Germinal center (tissue), 1 donor: ENCODE measurements at places on chromosomes 1 and 21.
A peak's percentile ranks its signal among the peaks of the same experiment; 100 is the strongest.

GRCh38 chr21:45596704-45597318, 46.7 kb upstream of the PCBP3 start:
- DNase-seq, result peak; percentile 78

DNA sequence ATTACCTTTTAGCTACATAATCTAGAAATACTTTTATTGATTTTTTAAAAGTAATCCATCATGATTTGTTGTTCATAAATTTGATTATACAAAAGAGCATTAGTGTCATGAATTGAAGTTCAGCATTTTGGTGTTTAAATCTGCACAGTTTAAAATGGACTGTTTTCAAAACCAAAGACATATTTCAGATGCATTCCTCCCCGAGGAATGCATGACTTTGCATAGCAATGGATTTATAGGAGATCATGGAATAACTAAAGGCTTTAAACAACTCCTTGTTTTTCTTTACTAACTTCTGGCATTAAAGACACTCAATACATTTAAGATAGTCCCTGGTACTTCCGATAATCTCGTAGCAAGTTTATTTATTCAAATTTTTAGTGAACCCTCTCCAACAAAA, 863.1 kb upstream of the TMPRSS15 start:
- DNase-seq, result no peak

GRCh38 chr1:213264531-213264930, 213.5 kb downstream of the RPS6KC1 start:
- DNase-seq, result no peak

GRCh38 chr1:31552489-31552888, 23.8 kb upstream of the TINAGL1 start:
- no peak for DNase-seq

DNA sequence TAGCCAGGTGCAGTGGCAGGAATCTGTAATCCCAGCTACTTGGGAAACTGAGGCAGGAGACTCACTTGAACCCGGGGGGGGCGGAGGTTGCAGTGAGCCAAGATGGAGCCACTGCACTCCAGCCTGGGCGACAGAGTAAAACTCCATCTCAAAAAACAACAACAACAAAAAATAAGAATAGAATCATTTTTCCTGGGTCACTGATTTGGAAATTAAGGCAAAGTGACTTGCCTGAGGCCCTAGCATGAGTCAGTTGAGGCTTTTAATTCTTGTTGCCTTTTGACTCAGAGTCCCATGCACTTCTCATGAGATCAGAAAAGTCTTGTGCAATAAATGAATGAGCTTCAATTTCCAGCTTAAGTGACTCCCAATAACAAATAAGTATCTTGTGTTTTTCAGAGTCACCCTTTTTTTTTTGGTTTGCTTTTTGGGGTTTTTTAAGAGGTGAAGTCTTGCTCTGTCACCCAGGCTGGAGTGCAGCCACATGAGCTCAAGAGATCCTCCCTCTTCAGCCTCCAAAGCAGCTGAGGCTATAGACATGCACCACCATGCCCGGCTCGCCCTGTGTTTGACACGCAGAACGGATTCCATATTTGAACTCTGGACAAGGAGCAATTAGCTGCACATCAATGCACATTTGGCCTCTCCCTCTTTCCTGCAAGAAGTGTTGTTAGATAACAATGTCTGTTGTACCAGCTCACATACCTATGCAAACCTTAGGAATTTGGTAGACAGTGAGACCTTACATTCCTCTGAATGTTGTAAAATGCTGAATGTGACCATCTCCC, 3.4 kb upstream of the PLEKHM2 start:
- DNase-seq, result no peak

- no peak for DNase-seq
Observed at GRCh38 chr1:206143537-206144172, 26.5 kb upstream of the AVPR1B start.

DNA sequence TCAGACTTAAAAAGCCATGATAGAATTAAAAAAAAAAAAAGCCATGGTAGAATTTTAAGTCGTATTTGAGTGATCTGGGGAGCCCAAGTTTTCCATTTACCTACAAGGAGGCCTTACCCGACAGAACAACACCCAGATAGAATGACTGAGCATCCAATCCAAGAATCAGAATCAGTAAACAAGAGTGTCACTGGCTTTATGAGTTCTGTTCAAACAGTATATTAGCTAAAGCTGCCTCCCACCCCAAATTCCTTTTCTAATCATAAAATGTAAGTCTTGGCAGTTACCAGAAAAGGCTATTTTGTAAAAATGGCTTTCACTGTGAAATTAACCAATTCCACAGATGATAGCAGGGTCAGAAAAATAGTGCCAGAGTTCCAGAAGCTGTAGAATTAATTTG, 1.2 kb downstream of the GTF2B start:
- no peak for DNase-seq

GRCh38 chr1:23178950-23179349, 10.3 kb upstream of the LUZP1 start:
- peak; percentile 40 for DNase-seq

DNA sequence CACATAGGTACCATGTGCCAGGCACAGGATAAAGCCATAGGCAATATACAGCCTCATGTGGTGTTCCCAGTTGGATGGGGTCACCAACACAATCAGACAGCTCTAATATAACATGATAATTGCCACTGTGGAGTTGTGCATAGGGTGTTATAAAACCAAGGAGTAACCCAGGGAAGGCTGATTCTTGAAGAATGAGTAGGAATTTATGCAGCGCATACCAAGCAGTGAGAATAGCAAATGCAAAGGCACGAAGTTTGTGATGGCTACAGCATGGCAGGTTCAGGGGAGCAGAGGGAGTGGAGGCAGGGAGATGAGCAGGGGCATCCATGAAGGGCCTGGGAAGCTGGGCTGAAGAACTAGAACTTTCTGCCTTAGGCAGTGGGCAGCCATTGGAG, 20.4 kb upstream of the SLC2A1 start:
- no peak for DNase-seq

DNA sequence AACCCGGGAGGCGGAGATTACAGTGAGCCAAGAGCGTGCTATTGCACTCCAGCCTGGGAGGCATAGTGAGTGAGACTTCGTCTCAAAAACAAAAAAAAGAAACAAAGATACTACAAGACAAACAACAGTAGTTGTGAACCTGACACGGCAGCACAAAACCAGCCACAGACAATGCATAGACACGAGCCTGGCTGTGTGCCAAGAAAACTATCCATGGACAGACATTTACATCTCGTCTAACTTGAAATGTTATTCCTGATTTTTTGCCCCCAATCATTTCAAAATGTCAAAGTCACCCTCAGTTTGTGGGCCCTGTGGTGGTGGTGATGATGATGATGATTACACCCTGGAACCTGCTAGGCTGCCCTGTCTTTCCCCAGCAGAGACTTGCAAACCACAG, 6.3 kb downstream of the KLHL21 start:
- no peak for DNase-seq

DNA sequence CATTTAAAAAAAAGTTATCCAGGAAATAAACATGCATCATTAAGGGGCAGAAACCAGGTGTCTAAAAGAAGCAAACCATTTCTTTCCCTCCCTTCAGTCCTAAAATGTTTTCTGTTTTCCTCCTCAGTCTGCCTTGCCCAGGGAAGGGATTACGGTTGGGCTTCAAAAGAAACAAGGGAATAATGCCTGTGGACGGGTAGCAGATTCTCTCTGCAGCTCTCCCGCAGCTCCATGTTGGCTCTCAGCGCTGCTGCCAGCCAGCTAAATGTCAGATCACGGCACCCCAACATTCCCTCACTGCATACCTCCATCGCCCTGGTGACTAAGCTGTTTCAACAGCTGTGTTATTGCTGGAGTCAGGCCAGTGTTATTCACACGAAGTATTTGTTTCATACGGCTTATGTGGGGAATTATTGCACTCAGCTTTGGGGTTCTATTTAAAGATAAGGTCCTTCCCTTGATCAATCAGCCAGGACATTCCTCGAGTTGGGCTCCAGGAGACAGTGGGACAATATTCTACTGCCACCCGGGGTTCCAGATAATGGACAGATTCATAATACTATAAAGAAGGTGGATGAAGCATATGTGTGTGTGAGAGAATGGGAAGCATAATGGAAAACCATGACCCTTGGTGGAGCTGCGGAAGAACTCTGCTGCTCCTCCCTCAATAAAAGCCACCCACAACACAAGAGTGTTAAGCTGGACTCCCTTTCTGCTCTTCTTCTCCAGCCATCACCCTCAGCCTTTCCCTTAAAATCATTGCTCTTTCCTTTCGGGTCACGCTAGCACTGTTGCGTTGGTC, 58.2 kb downstream of the WLS start:
- DNase-seq, result no peak

DNA sequence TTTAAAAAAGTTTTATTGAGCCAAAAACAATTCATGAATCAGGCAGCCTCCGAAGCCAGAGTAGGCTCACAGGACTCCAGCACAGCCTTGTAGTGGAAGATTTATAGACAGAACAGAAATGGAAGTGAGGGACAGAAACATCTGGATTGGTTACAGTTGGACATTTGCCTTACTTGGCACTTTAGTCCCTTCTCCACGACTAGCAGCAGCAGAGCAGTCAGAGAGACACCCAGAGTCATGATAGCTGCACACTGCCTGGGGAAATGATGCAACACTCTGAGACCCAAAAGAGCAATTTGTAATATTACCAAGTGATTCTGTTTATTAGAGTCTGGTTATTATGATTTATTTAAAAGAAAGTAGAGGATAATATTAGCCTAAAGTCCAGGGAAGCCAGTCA, 72.2 kb upstream of the KRTAP11-1 start:
- no peak for DNase-seq

GRCh38 chr1:108188801-108189200, 11.3 kb downstream of the SLC25A24 start:
- no peak for DNase-seq

DNA sequence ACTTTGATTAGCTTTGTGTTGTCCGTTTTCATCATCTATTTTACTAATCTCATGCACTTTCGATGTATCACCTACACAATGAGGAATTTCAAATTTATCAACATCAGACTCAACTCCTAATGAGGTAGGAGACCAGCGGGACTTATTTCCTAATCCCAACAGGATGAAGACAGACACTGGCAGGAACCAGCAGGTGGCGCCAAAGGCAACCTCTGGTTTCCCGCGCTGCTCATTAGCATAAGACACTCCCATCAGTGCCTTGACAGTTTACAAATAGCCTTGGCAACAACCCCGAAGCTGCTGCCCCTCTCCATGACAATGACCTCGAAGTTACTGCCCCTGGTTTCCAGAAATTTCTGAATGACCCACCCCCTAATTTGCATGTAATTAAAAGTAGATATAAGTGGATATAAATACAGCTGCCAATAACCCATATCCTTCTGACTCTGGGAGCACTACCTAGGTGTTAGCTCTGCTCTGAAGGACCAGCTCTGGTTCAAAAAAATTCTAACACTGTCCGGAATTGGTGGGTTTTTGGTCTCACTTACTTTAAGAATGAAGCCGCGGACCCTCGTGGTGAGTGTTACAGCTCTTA, 974.8 kb downstream of the ADGRL2 start:
- DNase-seq, result peak; percentile 2

DNA sequence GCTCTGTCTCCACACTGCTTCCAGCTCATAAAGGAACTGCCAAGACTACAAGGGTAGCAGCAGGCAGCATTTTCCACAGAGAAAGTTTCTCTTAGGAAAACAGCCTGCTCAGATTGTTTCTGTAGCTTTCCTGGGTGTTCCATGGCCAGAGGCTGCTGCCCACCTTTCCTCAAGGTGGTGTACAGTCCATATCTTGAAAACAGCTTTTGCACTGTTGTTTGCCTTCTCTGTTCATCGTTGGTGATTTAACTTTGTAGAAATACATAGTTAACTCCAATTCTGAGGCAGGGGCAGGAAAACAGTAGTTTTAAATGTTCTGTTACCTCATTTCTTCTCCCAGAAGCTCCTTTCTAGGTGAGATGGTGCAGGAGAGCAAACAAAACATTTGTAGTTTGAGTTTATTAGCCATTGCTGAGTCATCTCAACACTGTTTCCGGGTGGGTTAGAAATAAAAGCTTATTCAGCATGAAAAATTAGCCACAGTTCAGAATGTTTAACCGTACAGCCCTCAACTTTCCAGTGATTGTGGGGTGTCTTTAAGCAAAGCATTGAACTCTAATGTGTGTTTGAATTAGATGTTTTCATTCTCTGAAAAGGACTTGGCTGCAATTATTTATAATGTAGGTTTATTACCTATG, 41.7 kb downstream of the DIP2A start:
- DNase-seq, result no peak

GRCh38 chr1:118039170-118039569, 109.6 kb downstream of the WDR3 start:
- DNase-seq, result no peak

- no peak for DNase-seq
Observed at GRCh38 chr1:226937940-226938725, 2.0 kb upstream of the COQ8A start.

DNA sequence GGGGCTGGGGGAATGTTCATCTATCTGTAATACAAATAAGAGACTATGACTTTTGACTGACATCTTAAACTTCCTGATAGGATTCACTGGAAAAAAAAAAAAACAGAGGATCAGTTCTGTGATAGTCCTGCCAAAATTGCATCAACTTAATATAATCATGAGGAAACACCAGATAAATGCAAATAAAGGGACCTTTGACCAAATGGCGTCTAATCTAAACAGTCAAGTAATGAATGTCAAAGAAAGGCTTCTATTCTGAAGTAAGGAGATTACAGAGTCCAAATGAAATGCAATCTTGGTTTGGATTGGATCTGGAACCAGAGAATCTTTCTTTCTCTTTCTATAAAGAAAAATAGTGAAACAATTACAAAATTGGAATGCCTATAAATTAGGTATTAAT, 513.4 kb downstream of the KCNT2 start:
- DNase-seq, result no peak

GRCh38 chr1:221458447-221459156, 283.3 kb downstream of the DUSP10 start:
- DNase-seq, result no peak

DNA sequence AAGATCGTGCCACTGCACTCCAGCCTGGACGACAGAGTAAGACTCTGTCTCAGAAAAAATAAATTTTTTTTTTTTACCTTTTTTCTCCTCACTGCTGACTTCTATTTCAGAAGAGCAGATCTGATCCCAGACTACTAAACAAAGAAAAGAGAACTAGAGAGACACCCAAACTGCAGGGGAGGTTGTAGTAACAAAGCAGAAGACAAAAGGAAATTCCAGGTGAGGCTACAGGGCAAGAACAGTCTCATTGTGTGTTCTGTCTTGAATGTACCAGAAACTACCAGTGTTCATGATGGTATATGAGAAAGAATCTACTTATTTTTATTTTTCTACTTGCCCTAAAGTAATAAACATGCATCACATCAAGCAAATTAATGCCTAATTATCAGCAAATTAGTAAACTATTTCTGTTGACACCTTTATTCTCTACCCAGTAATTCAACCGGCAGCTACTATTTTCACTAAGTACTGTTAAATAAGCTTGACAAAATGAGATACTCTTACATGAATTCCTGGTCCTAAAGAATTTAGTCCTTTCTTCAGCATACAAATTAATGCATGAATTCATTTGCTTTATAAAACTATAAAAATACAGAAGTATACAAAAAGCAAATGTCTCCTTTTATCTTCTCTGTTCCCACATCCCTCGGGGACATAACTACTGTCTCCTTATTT, 40.6 kb downstream of the ARID4B start:
- no peak for DNase-seq

- no peak for DNase-seq
Observed at GRCh38 chr1:45880930-45881329, 77.5 kb downstream of the MAST2 start.

- no peak for DNase-seq
Observed at GRCh38 chr1:242754125-242754524, 229.6 kb upstream of the PLD5 start.

- no peak for DNase-seq
Observed at GRCh38 chr1:110266834-110267233, 56.7 kb downstream of the KCNC4 start.
